ENCODE measurements at places on chromosomes 5 and 9.

GRCh38 chr5:176534640-176535039, 2.6 kb downstream of the RNF44 start:
- DNase-seq: no peak

GRCh38 chr9:125142560-125143376, 560 bp downstream of the SCAI start:
- DNase-seq: no peak

- no peak for DNase-seq
Measured at GRCh38 chr5:64952951-64953673, 184.4 kb downstream of the CWC27 start.

GRCh38 chr5:119948162-119948561, 318.8 kb downstream of the FAM170A start:
- no peak for DNase-seq

GRCh38 chr5:16033187-16033925, 146.2 kb downstream of the MARCHF11 start:
- DNase-seq: no peak

DNA sequence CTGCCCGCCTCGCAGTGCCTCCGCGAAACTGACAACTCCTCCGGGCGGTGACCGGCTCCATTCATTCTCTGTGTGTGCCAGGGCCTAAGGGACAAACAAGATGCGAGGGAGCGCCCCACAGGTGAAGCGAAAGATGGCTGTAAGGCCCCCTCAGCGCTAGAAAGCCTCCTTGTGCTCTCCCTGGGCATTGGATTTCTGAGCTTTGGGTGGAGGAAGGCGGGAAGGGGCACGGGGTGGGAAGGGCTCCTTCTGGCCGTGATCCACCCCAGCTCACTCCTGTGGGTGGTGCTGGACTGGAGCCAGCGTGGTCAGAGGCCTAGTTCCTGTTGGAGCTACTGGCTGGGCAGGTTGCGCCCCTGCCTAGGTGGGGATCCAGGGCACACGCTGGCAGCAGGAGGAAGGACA, 943 bp downstream of the GALNT12 start:
- DNase-seq: no peak

- DNase-seq: no peak
Measured at GRCh38 chr9:4113711-4114110, 186.2 kb downstream of the GLIS3 start.

GRCh38 chr5:126624534-126624933, 23.8 kb downstream of the PHAX start:
- DNase-seq: peak; percentile 47

DNA sequence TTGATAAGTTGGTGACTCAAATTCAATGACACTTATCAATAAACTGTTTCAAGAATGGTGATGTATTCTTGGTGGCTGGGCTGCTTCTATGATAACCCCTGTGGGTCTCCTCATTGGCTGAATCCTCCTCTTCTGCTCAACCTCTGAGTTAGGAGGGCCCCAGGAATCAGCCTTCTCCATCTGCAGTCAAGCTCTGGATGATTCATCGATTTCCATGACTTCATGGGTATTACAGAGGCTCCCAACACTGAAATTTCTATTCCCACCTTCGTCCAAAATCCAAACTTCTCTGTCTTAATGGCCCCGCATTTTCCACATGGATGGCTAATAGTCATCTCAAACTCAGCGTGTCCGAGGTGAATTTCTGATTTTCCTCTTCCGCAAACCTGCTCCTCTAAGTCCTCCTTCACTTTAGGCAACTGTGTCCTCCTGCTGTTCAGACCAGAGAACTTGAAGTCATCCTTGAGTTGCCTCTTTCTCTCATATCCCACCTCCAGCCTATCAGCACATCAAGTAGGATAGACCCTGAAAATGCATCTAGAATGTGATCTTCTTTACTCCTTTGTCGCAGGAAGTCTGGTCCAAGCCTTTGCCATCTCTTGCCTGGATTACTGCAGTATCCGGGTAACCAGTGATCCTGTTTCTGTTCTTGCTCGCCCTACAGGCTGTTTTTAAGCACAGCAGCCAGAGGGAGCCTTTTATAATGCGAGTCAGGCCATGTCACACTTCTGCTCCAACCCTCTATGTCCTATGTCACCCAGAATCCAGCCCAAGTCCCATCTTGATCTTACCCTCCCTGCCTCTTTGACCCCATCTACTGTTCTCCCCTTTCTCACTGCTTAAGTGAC, 41.4 kb upstream of the IL7R start:
- DNase-seq: peak; percentile 25

GRCh38 chr9:95845751-95846150, 29.7 kb upstream of the ERCC6L2 start:
- no peak for DNase-seq

GRCh38 chr5:28603869-28604268, 1565.5 kb upstream of the CDH9 start:
- DNase-seq: no peak

DNA sequence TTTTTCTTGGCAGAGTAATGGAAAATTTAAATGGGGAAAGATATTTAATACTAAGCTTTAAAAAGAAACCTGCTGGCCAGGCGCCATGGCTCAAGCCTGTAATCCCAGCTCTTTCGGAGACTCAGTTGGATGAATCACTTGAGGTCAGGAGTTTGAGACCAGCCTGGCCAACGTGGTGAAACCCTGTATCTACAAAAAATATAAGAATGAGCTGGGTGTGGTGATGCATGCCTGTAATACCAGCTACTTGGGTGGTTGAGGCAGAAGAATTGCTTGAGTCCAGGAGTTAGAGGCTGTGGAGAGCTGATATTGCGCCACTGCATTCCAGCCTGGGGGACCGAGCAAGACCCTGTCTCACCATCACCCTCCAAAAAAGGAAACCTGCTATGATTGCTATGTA, 32.8 kb downstream of the TUT7 start:
- DNase-seq: peak; percentile 19

DNA sequence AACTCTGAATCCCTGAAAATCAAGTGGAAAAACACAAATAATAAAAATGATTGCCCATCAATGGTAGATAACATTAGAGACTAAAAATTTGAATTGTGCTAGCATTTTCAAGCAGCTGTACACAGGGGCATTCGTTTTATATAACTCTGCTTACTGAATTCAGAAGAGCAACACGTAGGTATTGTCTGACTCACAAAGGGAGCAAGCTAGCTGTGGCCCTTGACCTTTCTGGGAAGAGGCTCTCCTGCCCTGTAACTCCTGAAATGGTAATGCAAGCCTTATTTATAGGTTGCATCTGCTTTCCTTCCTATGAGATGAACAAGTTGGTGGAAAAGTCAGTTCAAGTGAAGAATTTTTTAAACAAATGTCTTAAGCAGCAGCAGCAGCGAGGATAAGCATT, 218.7 kb upstream of the EFNA5 start:
- no peak for DNase-seq

- peak; percentile 84 for DNase-seq
Measured at GRCh38 chr9:33506626-33507370, 17.3 kb upstream of the ANKRD18B start.

DNA sequence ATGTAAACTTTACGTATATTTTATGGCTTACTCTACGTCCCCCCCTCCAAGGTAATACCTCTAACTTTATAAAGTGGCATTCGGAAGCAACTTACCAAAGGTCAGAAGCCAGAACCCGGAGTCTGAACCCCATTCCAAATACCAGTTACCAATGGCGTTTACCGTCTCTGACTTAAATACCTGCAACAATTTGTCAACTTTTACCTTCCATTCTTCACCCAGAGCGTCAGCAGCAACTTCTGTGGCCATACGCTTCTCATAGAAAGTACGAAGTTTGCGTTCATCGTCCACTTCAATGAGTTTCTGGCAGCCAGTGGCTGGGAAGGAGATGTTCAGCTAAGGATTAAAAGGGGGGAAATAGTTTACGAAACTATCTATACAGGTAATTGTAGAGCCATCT, 753 bp downstream of the RPS6 start:
- no peak for DNase-seq

GRCh38 chr9:99340281-99340680, 118.2 kb downstream of the SEC61B start:
- DNase-seq: no peak

DNA sequence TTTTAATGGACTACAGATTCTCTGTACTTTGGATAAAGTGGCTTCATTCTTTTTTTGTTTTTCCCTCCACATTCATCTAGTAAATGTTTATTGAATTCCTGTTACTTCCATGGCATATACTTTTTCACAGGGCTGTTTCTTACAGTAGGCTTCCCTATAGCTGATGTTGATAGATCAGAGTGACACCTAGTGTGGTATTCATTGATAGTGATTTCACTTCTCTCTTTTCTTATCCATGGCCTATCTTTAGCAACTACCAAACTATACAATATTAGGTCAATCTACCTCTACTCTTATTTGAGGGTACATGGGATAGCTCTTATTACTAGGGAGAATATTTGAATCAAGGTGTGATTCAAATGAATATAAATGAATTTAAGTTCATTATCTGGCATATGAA, 35.8 kb downstream of the FSD1L start:
- no peak for DNase-seq

- DNase-seq: no peak
Measured at GRCh38 chr5:145433077-145433476, 402.1 kb downstream of the PRELID2 start.

GRCh38 chr5:60447488-60447920, 252.5 kb downstream of the DEPDC1B start:
- no peak for DNase-seq

DNA sequence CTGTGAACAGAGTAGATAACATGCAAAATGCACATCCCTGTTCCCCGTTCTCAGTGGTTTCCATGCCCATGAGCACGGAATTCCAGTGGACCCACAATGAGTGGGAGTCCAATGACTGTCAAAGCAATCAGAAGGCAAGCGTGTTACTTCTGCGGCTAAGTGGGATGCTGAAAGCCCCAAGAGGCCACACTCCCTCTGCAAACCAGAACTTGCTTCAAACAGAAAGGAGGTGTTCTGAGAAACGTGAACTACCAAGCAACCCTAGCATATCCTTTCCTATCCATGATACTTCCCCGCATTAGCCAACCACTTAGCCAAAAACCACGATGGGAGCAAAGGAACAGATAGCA, 21.7 kb upstream of the MVB12B start:
- DNase-seq: no peak

GRCh38 chr9:38145526-38146053, 76.6 kb upstream of the SHB start:
- no peak for DNase-seq

- DNase-seq: no peak
Measured at GRCh38 chr5:151595411-151595826, 4.3 kb upstream of the FAT2 start.

- DNase-seq: no peak
Measured at GRCh38 chr9:133996531-133997520, 4.7 kb upstream of the VAV2 start.

DNA sequence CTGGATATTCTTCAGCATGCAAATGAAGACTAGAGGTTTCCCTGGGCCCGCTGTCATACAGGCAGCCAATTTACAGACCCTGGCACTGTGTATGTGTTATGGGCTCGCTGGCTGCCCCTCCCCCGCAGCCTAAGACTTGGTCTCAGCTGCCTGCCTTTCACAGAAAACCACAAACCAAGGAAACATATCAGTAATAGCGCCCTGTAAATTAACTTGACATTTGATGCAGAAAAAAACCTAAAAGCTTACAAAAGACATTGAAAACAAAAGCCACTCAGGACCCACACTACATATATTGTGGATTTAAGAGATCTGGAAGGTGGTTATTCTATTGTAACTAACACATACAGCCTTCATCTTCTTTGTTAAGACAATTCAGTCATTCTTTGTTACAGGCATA, 287.0 kb upstream of the TMEM161B start:
- DNase-seq: peak; percentile 10

GRCh38 chr5:135842737-135843136, 8.3 kb downstream of the SLC25A48 start:
- DNase-seq: no peak

DNA sequence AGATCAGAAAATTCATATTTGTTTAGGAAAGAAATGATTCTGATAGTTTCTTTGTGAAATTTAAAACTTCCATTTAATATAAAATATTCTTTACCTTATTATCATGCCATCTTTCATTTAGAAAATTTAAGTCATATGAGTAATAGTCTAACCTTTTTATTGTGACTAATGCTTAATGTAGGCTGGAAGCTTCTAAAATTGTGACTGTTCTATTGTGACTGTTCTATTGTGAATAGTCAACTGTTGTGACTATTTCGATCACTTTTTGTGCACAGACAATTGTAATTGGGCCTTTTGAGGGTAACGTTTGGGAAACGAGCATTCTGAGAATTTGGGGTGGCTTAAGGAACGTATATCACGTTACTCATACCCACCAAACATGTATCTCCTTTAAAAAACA, 100.0 kb downstream of the PARP8 start:
- no peak for DNase-seq

- peak; percentile 48 for DNase-seq
Measured at GRCh38 chr5:145941448-145942130, 5.2 kb downstream of the SH3RF2 start.

DNA sequence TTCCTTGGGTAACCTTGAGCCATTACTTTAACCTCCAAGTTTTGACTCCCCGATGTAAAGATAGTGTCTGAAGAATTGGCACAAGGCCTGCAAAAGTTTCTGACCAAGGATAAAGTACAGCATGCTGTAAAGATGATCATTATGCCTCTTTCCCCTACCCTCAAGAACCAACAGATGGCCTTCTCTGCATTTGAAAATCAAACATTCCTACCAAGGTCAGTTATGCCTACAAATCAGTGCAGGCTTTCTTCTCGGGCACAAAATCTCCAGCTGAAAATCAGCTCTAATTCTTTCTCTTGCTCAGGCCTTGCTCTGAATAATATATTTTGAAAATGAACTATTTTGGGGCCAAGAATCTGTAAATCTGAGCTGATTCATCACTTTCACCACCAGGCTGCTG, 59.7 kb downstream of the PPP2R2B start:
- no peak for DNase-seq

GRCh38 chr9:119283078-119283794, 86.0 kb downstream of the BRINP1 start:
- DNase-seq: no peak

DNA sequence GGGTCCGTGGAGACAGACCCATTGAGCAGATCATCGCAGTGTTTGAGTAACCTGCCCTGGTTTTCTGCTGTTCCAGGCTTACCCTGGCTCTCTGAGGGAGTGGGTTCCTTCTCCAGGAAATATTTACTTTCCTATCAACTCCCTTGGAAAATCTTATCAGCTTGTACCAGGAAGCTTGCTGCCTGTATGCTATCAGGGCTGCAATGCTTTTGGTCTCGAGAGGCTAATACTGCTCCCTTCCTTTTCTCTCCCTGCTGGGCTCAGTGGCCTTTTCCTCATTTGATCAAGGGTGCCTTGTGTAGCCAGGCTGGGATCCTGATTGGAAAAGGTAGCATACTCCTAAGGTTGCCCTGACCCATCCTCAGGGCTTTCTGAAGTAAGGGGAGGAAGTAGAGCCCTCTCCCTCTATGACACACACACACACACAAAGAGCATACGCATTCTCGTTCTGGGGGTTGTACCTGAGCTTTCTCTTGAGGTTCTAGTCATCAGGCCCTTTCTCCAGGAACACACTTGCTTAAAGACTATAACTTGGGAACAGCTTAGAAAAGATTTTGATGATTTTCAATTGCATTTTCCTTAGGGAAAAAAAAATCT, 41.6 kb downstream of the CYSTM1 start:
- DNase-seq: no peak
